ENCODE measurements at places on chromosomes 3 and 15. TPM values are rescaled to one million over a fixed set of nuclear protein-coding genes. Genes with fewer than 3 reads are reported as not detected.

DNA sequence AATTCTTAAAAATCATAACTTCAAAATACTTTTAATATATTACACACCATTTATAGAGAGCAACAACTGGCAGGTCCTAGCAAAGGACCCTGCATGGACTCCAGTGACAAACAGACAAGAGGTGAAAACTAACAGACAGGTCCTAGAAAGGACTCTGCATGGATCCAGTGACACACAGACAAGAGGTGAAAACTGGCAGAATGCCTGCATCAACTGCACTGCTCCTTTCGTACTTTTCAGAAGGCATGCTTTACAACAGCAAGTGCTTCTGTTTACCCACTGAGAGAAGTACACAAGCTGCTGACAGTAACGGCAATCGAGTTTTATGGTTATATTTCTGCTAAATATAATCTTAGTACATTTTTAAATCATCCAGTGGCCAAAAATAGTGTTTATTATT lies 24.3 kb upstream of the GP5 start:
- DNase-seq, result no peak

DNA sequence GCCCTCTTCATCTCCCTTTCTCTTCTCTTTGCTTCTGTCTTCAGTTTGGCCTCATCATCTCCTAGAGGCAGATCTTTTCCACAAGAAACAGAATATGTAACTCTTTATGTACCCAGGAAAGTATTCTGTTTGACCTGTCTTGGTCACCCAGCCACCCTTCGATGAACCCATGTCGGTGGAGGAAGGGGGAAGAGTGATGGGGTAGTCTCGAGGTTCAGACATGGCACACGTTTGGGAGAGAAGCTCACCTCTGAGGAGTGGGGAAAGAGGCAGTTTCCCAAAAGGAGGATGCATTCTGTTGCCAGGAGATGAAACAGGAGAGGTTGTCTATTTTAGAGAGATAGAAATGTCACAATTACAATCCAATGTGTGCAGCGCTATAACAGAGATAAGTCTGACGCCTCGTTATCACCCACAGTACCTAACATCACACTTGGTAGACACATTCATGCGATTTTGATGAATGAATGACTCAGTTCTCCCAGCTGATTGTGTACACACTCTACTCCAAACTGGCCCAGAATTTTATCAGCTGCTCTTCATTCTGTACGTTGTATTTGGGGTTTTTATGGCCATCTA lies 722 bp upstream of the CCDC50 start:
- no peak for DNase-seq

The RTP2 gene
- total RNA-seq, result not detected

GRCh38 chr15:67009576-67010569 lies 55.5 kb upstream of the SMAD3 start:
- no peak for DNase-seq

DNA sequence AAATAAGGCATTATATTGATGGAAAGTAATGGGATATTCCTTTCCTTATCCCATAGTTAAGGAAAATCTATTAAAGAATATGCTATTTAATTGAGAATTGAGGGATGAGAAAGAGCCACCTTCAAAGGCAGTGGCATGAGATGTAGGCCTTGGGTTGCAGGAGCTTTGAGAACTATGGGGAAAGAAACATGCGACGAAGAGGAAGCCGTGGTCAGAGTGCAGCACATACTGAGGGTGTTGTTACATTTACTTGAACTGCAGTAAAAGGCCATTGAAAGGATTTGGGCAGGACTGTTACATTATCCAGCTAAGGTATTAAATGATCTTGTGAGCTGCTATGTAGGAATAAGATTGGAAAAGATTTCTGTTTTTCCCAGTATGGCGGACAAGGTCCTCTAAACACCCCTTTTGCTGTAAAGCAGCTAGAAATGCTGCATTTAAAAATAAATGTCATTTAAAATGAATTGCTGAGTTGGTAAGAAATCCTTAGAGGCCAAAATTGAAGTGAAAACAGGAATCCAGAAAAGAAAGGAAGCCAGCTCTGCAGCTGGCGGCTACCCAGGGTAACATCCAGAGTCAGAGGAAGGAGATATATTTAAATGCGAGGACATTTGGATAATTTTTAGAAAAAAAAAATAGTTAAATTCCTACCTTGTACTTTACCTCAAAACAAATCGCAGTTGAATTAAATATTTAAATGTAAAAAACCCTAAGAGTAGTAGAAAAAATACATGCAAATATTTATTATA lies 61.7 kb downstream of the IL1RAP start:
- DNase-seq, result no peak

- no peak for DNase-seq
Measured at GRCh38 chr3:50237133-50237651, 1.2 kb downstream of the GNAI2 start.

DNA sequence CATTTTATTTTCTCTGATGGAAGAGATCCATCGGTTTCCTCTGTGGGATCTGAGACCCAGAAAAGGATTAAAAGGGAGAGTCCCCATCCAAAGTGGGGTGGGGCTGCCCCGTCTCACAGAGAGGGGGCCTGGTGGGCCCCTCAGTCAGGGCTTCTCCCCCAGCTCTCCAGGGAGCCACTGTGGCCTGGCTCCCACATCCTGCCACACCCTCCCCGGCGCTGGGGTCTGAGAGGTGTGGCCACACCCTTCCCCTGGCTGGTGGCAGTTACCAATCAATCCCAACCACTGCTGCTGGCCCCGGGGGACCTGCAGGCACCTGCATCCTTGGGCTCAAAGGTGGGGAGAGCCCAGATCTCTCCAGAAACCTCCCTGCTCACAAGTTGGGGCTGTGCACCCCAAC lies 161.8 kb upstream of the IQSEC1 start:
- no peak for DNase-seq

DNA sequence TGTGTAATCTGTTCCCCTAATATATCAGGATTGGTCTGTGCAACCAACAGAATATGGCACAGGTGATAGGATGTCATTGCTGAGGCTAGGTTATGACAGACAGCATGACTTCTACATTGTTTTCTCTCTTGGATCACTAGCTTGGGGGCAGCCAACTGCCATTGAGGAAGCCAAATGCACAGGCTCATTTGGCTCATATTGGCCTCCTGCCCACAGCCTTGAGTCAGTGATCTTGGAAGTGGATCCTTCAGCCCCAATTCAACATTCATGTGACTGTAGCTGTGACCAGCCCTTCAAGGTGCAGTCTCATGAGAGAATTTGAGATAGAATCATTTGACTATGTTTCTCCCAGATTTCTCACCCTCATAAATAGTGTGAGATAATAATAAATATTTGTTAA lies 675.6 kb downstream of the GRM7 start:
- DNase-seq, result no peak

GRCh38 chr3:68893600-68894239 lies 38.6 kb downstream of the TAFA4 start:
- no peak for DNase-seq

The CATSPER2 gene
- total RNA-seq, result 4.4 TPM

The TSPAN3 gene
- 6.9 TPM for total RNA-seq

- no peak for DNase-seq
Measured at GRCh38 chr3:113495035-113495434, 19.9 kb downstream of the SPICE1 start.

DNA sequence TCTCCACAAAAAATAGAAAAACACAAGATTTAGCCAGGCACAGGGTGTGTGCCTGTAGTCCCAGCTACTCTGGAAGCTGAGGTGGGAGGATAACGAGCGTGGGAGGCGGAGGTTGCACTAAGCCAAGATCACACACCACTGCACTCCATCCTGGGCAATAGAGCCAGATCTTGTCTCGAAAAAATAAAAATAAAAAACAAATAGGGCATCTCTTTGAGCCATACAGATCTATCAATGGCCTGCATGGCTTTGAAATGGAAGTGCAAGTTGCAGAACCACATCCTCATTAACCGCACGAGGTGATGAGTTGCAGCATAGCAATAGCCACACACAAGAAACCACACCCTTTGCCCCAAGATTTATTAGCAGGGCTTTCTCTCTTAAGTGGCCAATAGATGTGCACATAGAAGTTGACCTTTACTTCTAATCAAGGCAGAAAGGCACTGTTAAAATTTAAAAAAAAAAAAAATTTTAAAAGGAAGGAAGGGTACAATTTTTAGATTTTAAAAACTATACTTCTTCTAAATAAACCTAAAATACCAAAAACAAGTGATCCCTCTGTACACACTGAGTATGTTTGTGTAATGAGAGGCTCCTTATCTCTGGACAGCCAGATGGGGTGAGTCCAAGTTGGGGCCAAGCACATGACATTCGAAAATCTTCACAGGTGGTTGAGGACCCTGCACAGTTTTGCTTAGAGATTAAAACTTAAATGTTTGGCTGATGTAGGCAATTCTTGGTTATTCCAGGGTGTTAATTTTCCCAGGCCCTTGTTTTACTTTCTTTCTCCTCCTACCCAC lies 53.4 kb downstream of the FILIP1L start:
- DNase-seq, result no peak

GRCh38 chr15:95345867-95346266 lies 984.6 kb upstream of the NR2F2 start:
- no peak for DNase-seq

DNA sequence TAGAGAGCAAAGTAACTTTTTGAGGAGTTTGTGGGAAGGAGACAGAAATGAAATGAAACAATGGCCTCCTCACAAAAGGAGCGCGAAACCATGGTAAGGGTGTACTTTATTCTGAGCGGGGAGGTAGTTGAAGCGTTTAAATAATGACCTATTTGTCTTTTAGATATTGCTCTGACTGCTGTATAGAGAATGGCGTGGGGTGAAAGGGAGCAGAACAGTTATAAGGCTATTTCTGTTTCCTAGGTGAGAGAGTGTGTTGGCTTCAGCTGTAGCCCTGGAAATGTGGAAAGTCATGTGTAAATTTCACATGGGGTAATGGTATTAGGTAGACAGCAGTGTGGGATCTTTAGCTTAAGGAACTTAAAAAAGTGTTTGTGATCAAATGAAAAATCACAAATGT lies 54.9 kb downstream of the CNTN4 start:
- DNase-seq, result no peak

The IMPG2 gene
- total RNA-seq, result 0.45 TPM

The CSTA gene
- not detected for total RNA-seq

DNA sequence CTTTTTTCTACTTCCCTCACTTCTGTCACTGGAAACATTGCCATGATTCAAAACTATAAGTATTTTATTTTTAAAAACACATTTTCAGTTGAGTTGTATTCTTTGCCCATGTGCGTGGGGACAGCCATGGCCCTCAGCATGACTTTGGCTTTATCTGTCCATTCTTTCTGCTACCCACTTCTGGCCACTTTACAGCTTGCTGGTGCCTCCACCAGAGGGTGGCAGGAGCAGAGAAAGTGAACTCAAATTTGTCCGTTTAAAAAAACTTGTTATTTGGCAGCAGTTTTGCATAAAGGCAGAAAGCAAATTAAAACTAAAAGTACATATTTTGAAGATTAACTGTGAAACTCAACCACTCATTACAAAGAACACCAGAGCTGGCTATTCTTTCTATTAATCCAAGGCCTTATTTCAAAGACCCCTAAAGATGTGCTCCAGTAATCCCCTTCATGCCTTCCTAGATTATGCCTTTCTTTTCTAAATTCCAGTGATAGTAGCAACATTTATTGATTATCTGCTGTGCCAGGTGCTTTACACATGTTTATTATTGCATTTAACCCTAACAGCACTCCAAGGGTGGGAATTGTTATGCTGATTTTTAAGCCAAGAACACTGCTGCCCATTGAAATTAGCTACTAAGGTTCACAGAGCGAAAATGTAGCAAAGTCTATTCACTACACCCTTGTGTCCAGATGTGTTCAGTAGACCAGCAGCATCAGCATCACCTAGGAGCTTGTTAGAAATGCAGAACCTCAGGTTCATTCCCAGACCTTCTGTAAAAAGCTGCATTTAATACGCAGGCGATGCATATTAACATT lies 134.8 kb downstream of the THRB start:
- DNase-seq, result no peak

DNA sequence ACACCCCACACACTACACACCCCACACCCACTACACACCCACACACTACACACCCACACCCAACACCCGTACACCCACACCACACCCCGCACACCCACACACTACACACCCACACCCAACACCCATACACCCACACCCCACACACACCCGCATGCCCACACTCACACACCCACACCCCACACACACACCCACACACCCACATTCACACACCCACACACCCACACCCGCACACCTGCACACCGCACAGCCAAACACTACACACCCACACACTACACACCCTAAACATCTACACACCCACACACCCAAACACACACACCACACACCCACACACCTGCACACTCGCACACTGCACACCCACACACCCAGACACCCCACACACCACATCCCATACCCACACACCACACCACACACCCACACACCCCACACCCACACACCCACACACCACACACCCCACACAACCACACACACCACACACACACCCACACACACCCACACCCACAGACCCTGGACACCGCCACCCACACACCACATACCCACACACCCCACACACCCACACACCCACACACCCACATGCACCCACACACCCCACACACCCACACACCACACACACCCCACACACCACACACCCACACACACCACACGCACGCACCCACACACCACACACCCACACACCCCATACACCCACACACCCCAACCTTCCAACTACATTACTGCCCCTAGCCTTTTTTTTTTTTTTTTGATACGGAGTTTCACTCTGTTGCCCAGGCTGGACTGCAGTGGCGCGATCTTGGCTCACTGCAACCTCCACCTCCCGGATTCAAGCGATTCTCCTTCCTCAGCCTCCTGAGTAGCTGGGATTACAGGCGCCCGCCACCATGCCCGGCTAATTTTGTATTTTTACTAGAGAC lies 16.9 kb downstream of the CEP19 start:
- no peak for DNase-seq

The MYRIP gene
- not detected for total RNA-seq

DNA sequence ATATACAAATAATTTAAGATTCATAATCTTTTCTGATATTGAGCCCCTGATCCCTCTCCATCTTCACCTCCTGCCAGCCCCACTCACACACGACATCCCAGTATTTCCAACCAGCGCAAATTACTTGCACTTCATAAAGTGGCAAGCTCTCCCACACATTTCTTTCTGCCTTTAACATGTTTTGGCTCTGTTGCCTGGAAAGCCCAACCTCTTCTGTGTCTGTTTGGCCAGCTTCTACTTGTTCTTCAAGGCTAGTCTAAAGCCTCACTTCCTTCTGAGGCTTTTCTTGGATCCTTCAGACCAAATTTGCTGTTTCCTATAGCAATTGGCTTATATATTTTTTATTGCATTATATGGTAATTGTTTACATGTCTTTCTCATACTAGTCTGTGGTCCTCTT lies 5.1 kb upstream of the TM6SF1 start:
- DNase-seq, result no peak

The UNC13C gene
- not detected for total RNA-seq

DNA sequence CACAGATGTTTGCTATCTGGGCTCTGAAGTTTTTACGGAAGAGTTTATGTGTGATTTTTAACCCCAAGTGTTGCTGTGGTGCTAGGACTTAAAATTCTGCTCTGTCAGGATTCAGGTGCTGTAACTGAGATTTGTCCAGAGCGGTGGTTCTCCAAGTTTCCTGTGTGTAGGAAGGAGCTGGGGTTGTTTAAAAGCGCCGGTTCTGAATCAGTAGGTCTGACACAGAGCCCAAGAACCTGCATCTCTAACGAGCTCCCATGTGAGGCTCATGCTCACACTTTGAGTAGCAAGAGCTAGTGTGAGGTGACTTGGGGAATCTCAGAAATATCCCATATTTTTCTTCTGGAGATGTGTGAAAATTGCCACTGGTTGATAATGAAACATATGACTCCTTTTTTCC lies 325.5 kb downstream of the SATB1 start:
- no peak for DNase-seq

GRCh38 chr15:64001148-64001547 lies 45.1 kb downstream of the DAPK2 start:
- no peak for DNase-seq

Measured in activated naive CD4-positive, alpha-beta T cell treated with anti-CD3 and anti-CD28 coated beads, Interleukin-2, amount 50 U/mL, for 72 hours (primary cell).